ENCODE measurements at places on chromosomes 11 and 22.

GRCh38 chr22:50447576-50448551 lies 27.0 kb downstream of the SBF1 start:
- DNase-seq = no peak

- DNase-seq = peak; percentile 31
Observed at GRCh38 chr11:94938095-94939055, 35.0 kb downstream of the CWC15 start.

DNA sequence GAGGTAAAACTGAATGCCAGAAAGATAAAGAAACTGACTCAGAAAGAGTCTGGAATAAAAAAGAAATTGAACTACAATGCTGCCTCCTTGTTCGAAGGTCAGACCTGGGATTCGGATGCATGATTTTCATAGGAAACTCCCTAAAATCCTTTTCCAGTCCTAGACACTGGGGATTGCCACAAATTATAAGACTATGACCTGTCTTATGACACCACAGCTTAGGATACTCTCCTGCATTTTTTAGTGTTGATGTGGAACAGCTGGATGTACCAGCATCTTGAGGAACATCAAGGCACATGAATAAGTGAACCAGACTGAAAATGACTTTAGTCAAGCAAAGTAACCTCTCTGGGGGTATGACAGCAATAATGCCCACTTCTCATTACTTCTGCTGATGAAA lies 9.0 kb downstream of the KIRREL3 start:
- peak; percentile 62 for DNase-seq

- no peak for DNase-seq
Observed at GRCh38 chr11:30328681-30329080, 5.8 kb downstream of the ARL14EP start.

GRCh38 chr11:60367009-60367408 lies 11.3 kb upstream of the MS4A7 start:
- DNase-seq = peak; percentile 3

GRCh38 chr22:44489817-44490216 lies 8.2 kb downstream of the RTL6 start:
- no peak for DNase-seq

- peak; percentile 13 for DNase-seq
Observed at GRCh38 chr22:44337678-44338004, 24.9 kb upstream of the SHISAL1 start.

DNA sequence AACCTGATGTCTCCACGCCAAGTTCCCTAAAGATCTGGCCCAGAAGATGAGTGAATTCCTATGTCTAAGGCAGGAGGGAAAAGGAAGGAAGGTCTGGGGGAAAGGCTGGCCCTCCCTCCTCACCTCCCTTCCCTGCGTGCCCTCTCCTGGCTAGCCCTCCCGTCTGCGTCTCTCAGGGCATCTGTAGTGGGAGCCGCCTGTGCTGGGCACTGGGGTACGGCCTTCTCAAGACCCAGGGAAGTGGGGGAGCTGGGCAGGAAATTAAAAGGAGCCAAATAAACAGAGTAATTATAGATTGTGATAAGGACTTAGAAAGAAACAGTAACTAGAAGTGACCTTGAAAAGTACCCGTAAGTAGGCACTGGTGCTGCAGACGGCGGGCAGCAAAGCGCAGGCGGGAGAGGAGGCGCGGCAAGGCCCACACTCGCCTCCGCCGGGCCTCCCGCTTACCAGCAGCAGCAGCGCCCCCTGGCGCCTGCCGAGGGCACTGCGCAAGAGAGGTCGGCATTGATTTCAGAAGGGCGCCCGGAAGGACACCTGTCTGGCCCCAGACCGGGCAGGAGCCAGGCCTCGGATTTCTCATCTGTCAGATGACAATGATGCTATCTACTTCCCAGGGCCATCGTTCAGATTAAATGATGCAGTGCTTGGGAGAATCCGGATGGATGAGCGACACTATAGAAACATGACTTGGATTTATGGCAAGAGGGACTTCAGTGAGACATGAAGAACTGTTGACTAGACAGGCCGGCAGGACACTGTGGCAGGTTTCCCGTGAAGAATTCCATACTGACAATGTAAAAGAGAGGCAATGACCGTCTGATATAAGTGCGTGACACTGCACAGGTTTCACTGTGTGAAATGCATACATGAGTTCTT lies 7.3 kb downstream of the KCNJ1 start:
- peak; percentile 44 for DNase-seq

All from renal cortical epithelial cell (primary cell).